Ovary (tissue), 10 donors: ENCODE measurements at places on chromosomes 12 and 14. TPM values are rescaled to one million over a fixed set of nuclear protein-coding genes. Genes with fewer than 3 reads are reported as not detected.
A peak's percentile ranks its signal among the peaks of the same experiment; 100 is the strongest.

The RNF212B gene
- total RNA-seq = not detected

- no peaks in the 10 kb centered on the region for H3K27me3 ChIP-seq
- no peaks in the 10 kb centered on the region for H3K4me1 ChIP-seq
- no peaks in the 10 kb centered on the region for H3K36me3 ChIP-seq
- no peak for DNase-seq
Measured at GRCh38 chr14:26963711-26964110, 365.9 kb upstream of the NOVA1 start.

The NEUROD4 gene
- total RNA-seq = not detected

DNA sequence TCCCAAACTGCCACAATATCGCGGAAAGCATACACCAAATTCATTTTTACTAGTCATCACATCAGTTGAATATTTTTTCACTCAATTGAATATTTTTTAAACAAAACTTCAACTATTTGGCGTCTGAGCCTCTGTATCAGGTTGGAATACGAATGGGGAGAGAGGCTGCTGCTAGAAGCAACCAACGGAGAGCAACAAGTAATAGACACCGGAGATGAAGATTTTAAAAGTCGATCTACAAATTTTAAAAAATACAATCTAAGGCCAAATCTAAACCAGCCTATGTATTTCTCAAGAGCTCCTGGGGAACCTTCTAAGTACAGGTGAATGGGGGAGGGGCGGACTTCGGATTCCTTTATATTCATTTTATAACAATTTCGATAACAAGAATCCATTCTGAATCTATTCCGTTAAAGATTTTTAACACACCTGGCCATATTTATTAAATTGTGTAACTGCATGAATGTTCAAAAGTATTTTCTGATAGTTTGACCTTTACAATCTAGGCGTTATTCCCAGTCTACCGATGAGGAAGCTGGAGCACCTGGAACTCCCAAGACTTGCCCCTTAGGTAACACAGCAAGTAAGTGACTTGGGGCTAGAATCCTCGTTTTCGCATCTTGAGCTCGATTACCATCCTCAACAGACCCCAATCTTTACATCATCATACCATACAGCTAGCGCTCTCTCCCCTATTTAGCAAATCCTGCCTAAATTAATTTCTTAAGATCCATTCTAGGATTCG is 1.2 kb downstream of the GNPNAT1 start:
- H3K4me3 ChIP-seq = peak overlapping the region; percentile 77
- H3K27ac ChIP-seq = no peak overlapping the region
- H3K27me3 ChIP-seq = no peaks in the 10 kb centered on the region
- peaks cover 1% of the 10 kb centered on the region for H3K4me1 ChIP-seq

- H3K4me3 ChIP-seq = no peak overlapping the region
- no peaks in the 10 kb centered on the region for H3K36me3 ChIP-seq
- H3K4me1 ChIP-seq = no peaks in the 10 kb centered on the region
- no peak for DNase-seq
Measured at GRCh38 chr12:19760611-19761010, 321.3 kb downstream of the AEBP2 start.

The HSP90AA1 gene
- total RNA-seq = 303 TPM

- H3K27me3 ChIP-seq = no peaks in the 10 kb centered on the region
- H3K27ac ChIP-seq = no peak overlapping the region
- H3K4me3 ChIP-seq = no peak overlapping the region
- H3K36me3 ChIP-seq = no peaks in the 10 kb centered on the region
- H3K4me1 ChIP-seq = peaks cover 2% of the 10 kb centered on the region
Measured at GRCh38 chr12:91078501-91078900, 20.7 kb upstream of the KERA start.

DNA sequence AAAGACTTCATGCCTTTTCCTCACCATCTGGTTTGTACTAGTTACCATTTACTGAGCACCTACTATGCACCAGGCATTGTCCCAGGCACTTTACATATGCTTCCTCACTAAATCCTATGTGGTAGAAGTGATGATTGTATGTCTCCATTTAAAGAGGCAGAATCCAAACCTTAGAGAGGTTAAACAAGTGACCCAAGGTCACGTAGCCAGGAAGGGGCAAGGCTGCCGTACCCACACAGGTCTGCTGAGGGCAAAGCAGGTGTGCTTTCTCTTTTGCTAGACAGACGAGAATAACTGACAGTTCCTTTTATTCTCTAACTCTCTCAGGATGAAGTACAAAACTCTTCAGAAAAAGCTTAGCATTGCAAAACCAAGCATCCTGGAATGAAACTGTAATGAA is 235.2 kb upstream of the SRRM4 start:
- no peak overlapping the region for H3K27ac ChIP-seq
- no peaks in the 10 kb centered on the region for H3K27me3 ChIP-seq
- no peaks in the 10 kb centered on the region for H3K4me1 ChIP-seq
- DNase-seq = no peak

DNA sequence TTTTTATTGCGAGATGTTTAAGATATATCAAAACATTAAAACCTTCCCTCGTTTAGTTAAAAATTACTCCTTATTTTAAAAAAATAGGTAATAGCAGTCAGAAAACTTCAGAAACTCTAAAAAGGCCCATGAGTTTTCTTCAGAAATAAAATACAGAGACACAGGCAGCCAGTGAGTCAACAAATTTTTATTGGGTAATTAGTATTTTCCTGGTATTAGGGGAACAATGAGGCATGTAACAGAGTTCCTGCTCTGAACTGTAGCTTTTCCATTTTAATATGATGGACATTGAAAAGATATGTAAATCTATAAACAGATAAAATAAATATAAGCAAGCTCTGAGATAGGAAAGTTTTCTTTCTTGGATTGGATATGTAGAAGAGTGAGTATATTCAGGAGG is 399 bp upstream of the ZNF705A start:
- no peaks in the 10 kb centered on the region for H3K27me3 ChIP-seq
- H3K27ac ChIP-seq = no peak overlapping the region
- H3K36me3 ChIP-seq = no peaks in the 10 kb centered on the region

GRCh38 chr14:22588526-22589095 is 413 bp downstream of the DAD1 start:
- H3K27me3 ChIP-seq = no peaks in the 10 kb centered on the region
- DNase-seq = no peak
- peak overlapping the region; percentile 53 for H3K27ac ChIP-seq

The TRHDE gene
- 18.2 TPM for total RNA-seq

GRCh38 chr14:103808403-103809001 is 38.9 kb downstream of the PPP1R13B start:
- H3K27ac ChIP-seq = no peak overlapping the region
- no peak overlapping the region for H3K4me3 ChIP-seq
- no peaks in the 10 kb centered on the region for H3K36me3 ChIP-seq
- DNase-seq = peak; percentile 87
- H3K27me3 ChIP-seq = no peaks in the 10 kb centered on the region
- H3K4me1 ChIP-seq = peaks cover 2% of the 10 kb centered on the region

The OR6C76 gene
- not detected for total RNA-seq
